Peyer's patch (tissue), 4 donors: ENCODE measurements at places on chromosomes 6 and 20. TPM values are rescaled to one million over a fixed set of nuclear protein-coding genes. Genes with fewer than 3 reads are reported as not detected.

- no peaks in the 10 kb centered on the region for H3K4me1 ChIP-seq
- no peak overlapping the region for H3K4me3 ChIP-seq
- H3K36me3 ChIP-seq = no peaks in the 10 kb centered on the region
- H3K27ac ChIP-seq = no peak overlapping the region
- no peak for DNase-seq
- H3K27me3 ChIP-seq = no peaks in the 10 kb centered on the region
Observed at GRCh38 chr20:40442181-40442963, 246.7 kb downstream of the MAFB start.

DNA sequence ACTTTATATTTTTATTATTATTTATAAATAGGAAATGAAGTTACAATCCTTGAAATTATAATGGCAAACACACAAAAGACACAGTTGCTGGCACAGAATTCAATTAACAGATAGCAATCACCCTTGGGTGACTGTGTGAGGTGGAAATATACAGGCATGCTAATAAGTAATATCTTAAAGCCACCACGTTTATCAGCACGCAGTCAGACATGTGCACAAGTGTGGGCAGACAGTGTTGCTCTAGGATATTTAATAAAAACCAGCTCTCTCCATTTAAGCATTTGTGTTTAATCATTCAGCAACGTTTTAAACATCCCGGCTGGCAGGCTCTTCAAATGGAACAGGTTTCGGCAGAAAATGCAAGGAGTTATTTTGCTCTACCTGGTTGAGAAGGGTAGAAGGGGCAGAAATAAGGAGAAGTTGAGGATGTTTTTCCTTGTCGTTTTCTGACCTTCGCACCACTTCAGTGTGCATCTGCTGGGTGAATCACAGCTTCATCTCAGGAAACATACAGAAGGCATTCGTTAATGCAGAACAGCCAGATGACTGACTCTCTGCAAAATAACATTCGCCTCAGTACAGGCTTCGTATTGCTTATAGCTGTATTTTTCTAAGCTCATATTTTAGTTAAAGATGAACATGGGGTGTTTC lies 585.1 kb downstream of the QKI start:
- H3K27me3 ChIP-seq = no peaks in the 10 kb centered on the region
- H3K4me3 ChIP-seq = no peak overlapping the region
- no peak overlapping the region for H3K27ac ChIP-seq

DNA sequence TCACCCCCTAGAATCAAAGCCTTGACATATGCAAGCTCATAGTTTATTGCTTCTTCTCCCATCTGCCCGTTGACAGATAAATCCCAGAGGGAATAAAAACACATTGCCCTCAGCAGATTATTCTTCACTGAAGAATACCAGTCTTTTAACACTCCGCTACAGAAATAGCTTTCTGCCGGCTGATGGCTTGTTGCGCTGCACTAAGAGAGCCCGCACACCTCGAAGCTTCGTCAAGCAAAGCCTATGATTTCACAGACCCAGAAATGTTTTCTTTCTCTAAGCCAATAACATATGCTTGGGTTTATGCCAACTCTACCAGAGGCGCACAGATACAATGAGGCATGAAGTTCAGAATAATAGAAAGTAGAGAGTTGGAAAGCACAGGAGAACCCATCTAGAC lies 208.9 kb upstream of the FOXQ1 start:
- no peak overlapping the region for H3K27ac ChIP-seq
- no peaks in the 10 kb centered on the region for H3K27me3 ChIP-seq
- H3K36me3 ChIP-seq = no peaks in the 10 kb centered on the region
- H3K4me1 ChIP-seq = no peaks in the 10 kb centered on the region

Gene SPATA25
- total RNA-seq = 5.8 TPM

GRCh38 chr20:47041396-47041899 lies 146.8 kb downstream of the EYA2 start:
- H3K36me3 ChIP-seq = no peaks in the 10 kb centered on the region
- no peak overlapping the region for H3K27ac ChIP-seq
- no peak for DNase-seq
- no peak overlapping the region for H3K4me3 ChIP-seq
- no peaks in the 10 kb centered on the region for H3K4me1 ChIP-seq

GRCh38 chr20:44990957-44991356 lies 24.6 kb downstream of the STK4 start:
- H3K36me3 ChIP-seq = no peaks in the 10 kb centered on the region
- no peak overlapping the region for H3K4me3 ChIP-seq
- H3K27me3 ChIP-seq = no peaks in the 10 kb centered on the region
- no peak for DNase-seq
- H3K27ac ChIP-seq = peak overlapping the region; percentile 13

Gene SEMG1
- not detected for total RNA-seq

Gene FOXF2
- total RNA-seq = 9.2 TPM

GRCh38 chr20:43982886-43983285 lies 68.2 kb downstream of the TOX2 start:
- H3K36me3 ChIP-seq = no peaks in the 10 kb centered on the region
- no peak overlapping the region for H3K27ac ChIP-seq
- no peak for DNase-seq
- no peak overlapping the region for H3K4me3 ChIP-seq

Gene PARD6B
- 16.5 TPM for total RNA-seq

DNA sequence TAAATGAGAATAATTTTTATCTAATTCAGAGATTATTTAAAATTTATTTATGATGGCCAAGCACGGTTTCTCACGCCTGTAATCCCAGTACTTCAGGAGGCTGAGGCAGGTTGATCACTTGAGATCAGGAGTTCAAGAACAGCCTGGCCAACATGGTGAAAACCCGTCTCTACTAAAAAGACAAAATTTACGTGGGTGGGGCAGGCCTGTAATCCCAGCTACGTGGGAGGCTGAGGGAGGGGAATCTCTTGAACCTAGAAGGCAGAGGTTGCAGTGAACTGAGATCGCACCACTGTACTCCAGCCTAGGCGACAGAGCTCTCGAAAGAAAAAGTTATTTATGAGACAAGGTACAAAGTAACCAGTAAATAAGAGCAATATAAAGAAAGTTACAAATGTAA lies 59.5 kb upstream of the AGPAT4 start:
- no peaks in the 10 kb centered on the region for H3K36me3 ChIP-seq
- no peak overlapping the region for H3K27ac ChIP-seq
- H3K4me3 ChIP-seq = no peak overlapping the region
- H3K4me1 ChIP-seq = no peaks in the 10 kb centered on the region

Gene GTSF1L
- total RNA-seq = not detected

DNA sequence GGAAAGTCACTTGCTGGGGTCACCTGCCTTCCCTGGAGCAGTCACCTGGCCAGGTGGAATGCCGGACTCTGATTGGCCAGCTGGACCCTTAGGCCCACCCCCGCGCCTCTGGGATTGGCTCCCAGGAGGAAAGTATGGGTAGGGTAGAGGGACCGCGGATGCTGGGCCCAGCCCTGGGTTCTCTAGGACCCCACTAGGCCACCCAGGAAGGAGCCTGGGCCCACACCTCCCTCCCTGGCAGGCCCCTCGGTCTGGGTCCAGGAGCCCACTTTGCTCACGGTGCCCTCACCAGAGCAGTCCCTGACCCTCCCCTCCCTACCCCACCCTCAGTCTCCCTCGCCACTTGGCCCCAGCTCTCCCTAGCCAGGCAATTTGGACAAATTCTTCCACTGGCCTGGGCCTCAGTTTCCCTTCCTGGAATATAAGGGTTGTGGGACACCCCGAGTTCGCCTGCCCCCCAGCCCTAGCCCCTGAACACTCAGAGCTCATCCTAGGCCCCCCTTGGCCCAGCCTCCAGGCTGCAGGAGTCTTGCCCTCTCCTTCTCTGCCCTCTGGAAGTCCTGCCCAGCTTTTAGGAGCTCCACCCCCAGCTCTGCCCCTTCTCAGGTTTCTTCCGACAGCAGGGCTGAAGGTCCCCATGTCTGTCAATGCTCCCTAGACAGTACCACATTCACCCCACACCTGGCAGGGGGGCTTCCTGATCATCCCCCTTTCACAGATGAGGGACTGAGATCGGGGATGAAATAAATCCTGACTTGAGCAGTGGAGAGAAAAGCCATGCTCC lies 299.6 kb downstream of the TAF4 start:
- no peak overlapping the region for H3K27ac ChIP-seq
- no peaks in the 10 kb centered on the region for H3K4me1 ChIP-seq
- peak; percentile 39 for DNase-seq
- H3K4me3 ChIP-seq = no peak overlapping the region
- H3K27me3 ChIP-seq = no peaks in the 10 kb centered on the region

GRCh38 chr6:158124288-158124687 lies 43.8 kb downstream of the SERAC1 start:
- no peaks in the 10 kb centered on the region for H3K36me3 ChIP-seq
- no peak overlapping the region for H3K27ac ChIP-seq
- H3K27me3 ChIP-seq = no peaks in the 10 kb centered on the region
- no peak for DNase-seq

- H3K4me1 ChIP-seq = no peaks in the 10 kb centered on the region
- no peaks in the 10 kb centered on the region for H3K27me3 ChIP-seq
- DNase-seq = no peak
- H3K27ac ChIP-seq = no peak overlapping the region
Observed at GRCh38 chr6:30645989-30646388, 944 bp upstream of the C6orf136 start.

DNA sequence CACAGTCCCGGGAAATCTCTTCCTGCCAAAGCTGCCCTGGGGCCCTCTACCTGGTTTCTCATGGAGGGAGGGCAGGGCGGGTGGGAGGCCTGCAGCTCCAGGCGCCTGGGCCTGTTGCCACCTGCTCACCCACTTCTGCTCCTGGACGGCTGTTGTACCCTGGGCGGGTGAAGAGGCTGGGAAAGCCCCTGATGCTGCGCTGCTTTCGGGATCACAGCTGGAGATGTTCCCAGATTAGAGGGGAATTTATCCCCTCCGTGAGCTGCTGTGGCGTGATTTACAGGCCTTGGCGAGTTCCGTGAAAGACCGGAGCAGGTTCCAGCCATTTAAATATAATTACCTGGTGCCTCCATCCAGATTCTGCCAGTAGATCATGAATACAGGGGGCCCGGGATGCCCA lies 12.3 kb upstream of the VSTM2L start:
- no peak overlapping the region for H3K27ac ChIP-seq
- no peaks in the 10 kb centered on the region for H3K27me3 ChIP-seq
- DNase-seq = no peak
- no peak overlapping the region for H3K4me3 ChIP-seq
- no peaks in the 10 kb centered on the region for H3K4me1 ChIP-seq

DNA sequence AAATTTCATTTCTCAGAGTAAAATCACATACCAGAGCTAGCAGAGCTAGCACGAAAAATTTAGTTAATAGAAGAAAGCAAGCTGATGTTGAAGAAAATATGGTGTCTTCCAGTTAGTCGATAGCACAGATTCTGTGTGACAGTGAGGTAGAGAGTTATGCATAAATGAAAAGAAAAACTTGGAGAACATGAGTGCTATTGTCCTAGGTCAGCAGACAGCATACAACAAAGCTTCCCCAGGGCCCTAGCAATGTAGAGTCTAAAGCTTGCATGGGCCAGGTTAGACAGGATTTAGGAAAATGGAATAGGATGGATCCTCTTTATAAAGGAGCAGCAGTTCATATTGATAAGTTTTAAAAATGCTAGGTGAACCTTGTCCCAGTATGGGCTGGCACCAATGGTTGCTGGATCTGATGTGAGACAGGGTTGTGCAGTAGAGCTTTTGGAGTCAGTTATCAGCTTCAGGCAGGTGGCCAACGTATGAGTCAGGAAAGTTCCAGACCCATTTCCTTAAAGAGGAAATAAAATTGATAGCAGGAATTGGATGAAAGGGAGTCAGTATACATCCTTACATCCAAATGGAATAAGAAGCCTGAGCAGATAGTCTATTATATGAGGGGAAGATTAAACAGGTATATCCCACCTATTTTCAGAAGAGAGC lies 277.2 kb downstream of the FRK start:
- H3K4me3 ChIP-seq = no peak overlapping the region
- no peak overlapping the region for H3K27ac ChIP-seq
- no peaks in the 10 kb centered on the region for H3K27me3 ChIP-seq

DNA sequence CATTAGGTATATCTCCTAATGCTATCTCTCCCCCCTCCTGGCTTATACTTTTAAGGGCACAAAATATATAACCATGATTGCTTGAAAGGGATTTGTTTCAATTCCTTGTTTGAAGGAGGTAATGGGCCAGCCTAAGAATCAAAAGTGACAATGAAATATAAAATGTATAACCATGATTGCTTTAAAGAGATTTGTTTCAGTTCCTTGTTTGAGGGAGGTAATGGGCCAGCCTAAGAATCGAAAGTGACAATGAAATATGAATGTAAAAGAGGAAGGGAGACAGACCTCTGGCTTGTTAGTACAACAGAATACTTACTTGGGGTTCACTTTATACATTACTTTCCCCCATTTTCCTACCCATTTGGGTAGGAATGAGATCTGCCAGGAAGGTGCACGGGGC lies 55.5 kb downstream of the FOXC1 start:
- no peak overlapping the region for H3K27ac ChIP-seq
- no peaks in the 10 kb centered on the region for H3K4me1 ChIP-seq
- no peak for DNase-seq
- no peak overlapping the region for H3K4me3 ChIP-seq
- H3K27me3 ChIP-seq = no peaks in the 10 kb centered on the region

Gene SYTL3
- total RNA-seq = 11.7 TPM

DNA sequence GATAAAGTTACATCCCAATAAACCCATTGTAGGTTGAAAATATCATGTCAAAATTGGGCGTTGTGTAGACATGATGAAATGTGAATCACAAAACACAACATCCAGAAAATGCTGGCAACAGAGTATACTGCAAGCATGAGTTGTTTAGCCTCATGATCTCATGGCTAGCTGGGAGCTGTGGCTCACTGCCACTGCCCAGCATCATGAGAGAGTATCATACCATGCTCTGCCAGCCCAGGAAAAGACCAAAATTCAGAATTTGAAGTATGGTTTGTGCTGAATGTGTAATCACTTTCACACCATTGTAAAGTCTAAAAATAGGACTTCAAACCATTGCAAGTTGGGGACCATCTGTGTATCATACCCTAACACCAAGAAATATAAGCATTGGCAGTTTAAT lies 45.2 kb upstream of the SMAP1 start:
- H3K4me1 ChIP-seq = no peaks in the 10 kb centered on the region
- H3K27ac ChIP-seq = no peak overlapping the region
- DNase-seq = no peak
- H3K27me3 ChIP-seq = no peaks in the 10 kb centered on the region
- no peak overlapping the region for H3K4me3 ChIP-seq
- no peaks in the 10 kb centered on the region for H3K36me3 ChIP-seq

Gene NOX3
- not detected for total RNA-seq

GRCh38 chr6:132135409-132135808 lies 184.2 kb upstream of the CCN2 start:
- H3K27me3 ChIP-seq = no peaks in the 10 kb centered on the region
- no peak overlapping the region for H3K27ac ChIP-seq
- H3K4me1 ChIP-seq = peaks cover 3% of the 10 kb centered on the region
- DNase-seq = no peak

Gene RIPPLY2
- total RNA-seq = not detected

Gene CBFA2T2
- 31.2 TPM for total RNA-seq

Gene SLC17A2
- not detected for total RNA-seq

- no peak for DNase-seq
- H3K36me3 ChIP-seq = no peaks in the 10 kb centered on the region
- no peaks in the 10 kb centered on the region for H3K27me3 ChIP-seq
- H3K4me3 ChIP-seq = no peak overlapping the region
- H3K4me1 ChIP-seq = no peaks in the 10 kb centered on the region
- no peak overlapping the region for H3K27ac ChIP-seq
Observed at GRCh38 chr6:21840428-21840827, 246.9 kb downstream of the SOX4 start.
